ENCODE measurements at places on chromosomes 3 and 15.

GRCh38 chr15:96323319-96324145, 7.0 kb upstream of the NR2F2 start:
- DNase-seq: no peak

DNA sequence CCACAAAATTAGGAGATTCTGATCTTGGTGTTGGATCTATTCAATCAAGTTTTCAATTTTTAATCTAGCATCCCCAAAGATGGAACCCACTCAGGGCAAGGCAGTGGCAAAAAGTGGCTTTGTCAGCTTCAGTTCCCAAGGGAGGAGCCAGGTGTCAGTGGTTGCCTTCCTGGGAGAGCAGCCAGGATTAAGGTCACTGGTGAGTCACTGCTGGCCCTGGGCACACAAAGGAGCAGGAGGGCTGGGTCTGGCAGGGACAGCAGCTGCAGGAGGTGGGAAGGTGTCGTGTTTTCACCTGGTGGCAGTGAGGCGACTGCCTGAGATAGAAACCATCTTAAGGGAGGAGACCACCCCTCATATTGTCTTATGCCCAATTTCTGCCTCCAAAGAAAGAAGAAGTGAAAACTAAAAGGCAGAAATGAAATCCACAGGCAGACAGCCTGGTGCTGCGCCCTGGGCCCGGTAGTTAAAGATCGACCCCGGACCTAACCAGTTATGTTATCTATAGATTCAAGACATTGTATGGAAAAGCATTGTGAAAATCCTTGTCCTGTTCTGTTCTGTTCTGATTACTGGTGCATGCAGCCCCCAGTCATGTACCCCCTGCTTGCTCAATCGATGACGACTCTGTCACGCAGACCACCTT, 5.9 kb upstream of the KLHL25 start:
- no peak for DNase-seq

DNA sequence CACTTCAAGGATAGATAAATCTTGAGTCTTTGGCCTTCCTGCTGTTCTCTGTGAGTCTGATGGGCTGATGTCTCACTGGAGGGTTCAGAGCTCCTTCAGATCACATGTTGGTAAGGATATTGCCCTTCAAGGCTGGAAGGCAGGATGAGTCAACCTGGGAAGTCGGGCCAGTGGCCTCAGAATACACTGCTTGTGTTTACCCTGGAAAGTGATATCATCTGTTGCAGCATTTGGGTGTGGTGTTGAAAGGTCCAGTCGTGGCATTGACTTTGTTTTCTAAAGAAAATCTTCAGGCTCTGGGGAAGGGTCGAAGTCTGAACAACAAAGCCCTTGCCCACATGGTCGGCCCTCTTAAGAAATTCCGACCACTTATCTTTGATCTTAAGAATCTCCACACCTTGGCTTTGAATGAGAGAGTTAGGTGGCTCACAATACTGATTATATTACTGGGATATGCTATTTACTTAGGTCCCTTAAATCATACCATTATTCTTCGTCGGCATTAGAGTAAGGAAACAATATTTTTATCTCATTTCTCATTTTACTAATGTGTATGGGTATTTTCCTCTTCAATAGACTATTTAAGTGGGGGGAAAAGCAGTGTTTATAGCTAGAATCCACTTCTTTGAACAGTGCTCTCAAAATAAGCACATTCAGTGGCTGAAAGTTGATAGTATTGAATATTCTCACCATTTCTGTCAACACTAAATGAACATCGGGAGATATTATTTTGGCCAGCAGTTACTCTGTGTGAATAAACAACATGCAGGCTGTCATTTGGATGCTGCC, 303.9 kb upstream of the RASGRP1 start:
- DNase-seq: no peak

DNA sequence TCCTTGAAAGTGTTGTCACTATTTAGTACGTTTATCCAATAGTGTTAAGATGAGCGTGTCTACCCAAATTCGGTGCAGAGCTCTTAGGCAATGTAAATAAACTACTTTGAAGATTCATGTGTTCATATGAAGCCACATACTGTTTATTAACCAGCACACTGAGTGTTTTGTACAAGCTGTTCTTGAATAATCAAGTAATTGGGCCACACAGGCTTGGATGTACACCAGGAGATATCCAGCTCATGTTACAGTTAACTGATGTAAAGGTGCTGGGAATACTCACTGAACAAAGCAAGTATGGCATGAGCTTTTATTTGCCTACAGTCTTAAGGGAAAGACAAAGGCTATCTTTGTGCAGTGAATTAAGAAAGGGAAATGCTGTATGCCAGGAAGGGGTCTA, 632 bp upstream of the DHX36 start:
- no peak for DNase-seq

DNA sequence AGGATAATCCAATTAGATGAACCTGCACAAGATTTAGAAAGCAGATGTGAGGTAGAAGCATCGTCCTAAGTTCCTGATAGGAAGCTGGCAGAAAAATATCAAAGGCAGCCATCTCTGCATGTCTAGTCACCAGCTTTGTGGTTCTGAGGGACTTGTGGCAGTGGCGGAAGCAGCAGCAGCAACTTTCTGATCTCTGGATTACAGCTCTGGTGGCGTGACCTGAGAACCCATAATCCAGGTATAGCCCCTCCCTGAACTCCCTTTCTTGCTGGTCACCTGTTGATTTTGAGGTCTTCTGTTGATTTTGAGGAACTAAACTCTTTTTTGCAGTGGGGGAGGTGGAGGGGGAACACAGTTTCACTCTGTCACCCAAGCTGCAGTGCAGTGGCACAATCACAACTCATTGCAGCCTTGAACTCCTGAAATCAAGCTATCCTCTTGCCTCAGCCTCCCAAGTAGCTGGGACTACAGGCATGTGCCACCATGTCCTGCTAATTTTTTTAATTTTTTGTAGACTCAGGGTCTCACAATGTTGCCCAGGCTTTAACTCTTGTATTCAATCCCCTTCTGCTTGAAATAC, 7.9 kb downstream of the FSIP1 start:
- DNase-seq: no peak

DNA sequence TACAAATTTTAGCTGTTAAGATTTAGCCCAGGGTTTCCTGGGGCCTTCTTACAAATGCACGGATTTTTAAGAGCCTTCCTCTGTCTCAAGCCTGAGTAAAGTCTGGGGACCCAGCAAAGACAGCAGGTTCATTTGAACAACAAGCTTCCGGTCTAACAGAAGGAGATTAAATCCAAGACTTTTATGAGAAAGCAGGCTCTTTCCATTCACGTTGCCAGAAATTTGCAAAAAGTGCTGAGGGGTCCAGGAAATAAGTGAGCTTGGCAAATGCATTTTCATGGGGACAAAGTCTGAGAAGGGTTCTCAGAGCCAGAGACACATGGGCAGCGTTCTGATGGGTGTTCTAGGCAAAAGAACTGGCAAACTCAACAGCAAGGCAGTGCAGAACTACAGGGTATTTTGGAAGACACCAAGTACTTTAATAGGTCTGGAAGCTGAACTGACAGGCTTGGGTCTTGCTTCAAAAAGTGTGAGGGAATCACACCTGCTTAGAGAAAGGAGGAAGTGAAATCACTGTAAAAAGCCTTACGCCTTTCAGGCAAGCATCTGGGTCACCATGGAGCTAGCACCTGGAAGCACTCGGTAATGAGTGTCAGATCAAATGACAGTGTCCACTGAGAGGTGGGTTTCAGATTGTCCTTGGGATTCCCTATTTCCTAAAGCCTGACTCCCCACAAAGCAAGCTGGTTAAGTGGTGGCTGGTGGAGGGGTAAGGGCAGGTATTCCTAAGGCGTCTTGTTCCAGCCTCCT, 115.8 kb upstream of the ARHGEF3 start:
- no peak for DNase-seq
